ENCODE measurements at places on chromosomes 2 and 18.

DNA sequence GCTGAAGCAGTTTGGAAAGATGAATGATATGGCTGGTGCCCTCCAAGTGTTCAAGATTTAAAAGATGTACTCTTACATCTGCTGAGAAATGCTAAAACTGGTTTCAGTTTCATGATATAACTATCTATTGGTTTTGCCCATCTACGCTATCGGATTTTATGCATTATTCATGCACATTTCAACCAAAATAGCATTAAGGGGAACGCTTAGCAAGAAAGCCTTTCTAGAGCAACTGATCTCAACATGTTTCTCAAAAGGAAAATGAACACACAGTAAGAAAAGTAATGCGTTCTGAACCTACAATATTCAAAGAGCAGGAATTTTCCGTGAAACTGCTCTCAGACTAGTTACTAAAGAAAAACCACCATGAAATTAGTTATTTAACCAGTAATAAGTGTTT is 93.9 kb downstream of the CABYR start:
- no peak for DNase-seq

GRCh38 chr18:41972067-41972925 is 17.3 kb downstream of the PIK3C3 start:
- no peak for DNase-seq

GRCh38 chr2:105377871-105378270 is 21.0 kb downstream of the FHL2 start:
- no peak for DNase-seq

GRCh38 chr2:204691911-204692510 is 146.7 kb downstream of the PARD3B start:
- peak; percentile 83 for DNase-seq

DNA sequence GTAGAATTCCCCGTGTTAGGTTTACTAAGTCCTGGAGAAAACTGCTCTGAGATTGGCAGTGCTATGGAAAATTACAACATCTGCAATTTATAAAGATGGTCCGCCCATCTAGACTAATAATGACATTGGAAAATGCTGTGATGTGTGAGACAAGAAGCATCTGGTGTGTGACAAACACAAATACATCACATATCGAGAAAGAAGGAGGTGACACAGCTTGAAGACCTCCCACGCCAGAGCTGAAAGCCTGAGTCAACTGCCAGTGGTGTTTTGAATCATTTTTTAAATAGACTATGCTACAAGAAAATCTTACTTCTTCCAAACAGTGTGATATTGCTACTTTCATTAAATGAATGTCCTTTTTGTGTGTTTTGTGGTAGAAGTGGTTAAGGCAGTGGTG is 8.6 kb upstream of the ANO7 start:
- DNase-seq: no peak

All from stromal cell of bone marrow (primary cell).